ENCODE measurements at places on chromosomes 1 and 21.

- no peak for DNase-seq
Measured at GRCh38 chr1:8674481-8674880, 143.0 kb downstream of the RERE start.

- DNase-seq, result no peak
Measured at GRCh38 chr1:27258598-27258997, 24.2 kb downstream of the WDTC1 start.

- peak; percentile 86 for DNase-seq
Measured at GRCh38 chr1:107139833-107140702, 771 bp upstream of the NTNG1 start.

DNA sequence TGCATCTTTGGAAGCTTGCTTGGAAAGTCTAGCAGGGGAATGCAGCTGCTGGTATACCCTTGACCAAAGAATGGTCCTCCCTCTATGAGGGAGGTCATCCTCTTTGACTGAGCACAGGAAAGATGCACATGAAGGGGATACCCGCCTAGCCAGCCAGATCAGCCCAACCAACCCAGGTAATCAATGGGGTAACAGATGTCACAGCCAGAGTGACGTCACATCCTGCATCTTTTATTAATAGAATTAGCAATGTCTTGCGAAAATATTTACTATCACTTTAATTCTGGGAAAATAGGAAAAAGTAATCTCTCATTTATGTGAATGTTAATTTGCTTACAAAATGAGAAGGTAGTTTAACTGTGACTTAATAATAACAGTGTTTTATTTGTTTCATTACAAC lies 25.6 kb upstream of the PTBP2 start:
- DNase-seq, result no peak

DNA sequence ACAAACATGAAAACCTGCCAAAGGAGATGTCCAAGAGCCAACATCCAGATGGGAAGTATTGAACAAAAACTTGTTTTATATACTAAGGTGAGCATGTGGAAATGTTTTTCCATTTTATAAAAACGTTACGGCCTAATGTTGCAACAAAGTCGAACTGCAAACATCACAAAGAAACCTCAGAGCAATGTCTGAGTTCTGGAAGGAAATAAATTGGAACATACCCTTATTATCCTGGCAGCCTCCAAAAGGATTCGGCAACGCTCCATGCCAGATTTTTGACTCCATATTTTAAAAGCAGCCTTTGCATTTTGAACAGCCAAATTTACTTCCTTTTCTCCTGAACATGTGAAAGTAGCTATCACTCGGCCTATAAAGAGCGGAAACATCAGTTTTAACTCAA lies 3.3 kb downstream of the ALDH9A1 start:
- DNase-seq, result no peak

- peak; percentile 46 for DNase-seq
Measured at GRCh38 chr1:202501281-202501680, 152.8 kb downstream of the PPP1R12B start.

DNA sequence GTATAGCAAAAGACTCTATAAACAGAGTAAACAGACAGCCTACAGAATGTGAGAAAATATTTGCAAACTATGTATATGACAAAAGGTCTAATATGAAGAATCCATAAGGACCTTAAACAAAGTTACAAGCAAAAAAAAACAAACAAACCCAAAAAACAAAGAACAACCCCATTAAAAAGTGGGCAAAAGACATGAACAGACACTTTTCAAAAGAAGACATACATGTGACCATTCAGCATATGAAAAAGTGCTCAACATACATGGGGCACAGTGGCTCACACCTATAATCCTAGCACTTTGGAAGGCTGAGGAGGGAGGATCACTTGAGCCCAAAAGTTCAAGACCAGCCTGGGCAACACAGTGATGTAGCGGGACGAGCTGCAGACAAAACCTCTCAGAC lies 17.9 kb upstream of the OR2B11 start:
- no peak for DNase-seq

DNA sequence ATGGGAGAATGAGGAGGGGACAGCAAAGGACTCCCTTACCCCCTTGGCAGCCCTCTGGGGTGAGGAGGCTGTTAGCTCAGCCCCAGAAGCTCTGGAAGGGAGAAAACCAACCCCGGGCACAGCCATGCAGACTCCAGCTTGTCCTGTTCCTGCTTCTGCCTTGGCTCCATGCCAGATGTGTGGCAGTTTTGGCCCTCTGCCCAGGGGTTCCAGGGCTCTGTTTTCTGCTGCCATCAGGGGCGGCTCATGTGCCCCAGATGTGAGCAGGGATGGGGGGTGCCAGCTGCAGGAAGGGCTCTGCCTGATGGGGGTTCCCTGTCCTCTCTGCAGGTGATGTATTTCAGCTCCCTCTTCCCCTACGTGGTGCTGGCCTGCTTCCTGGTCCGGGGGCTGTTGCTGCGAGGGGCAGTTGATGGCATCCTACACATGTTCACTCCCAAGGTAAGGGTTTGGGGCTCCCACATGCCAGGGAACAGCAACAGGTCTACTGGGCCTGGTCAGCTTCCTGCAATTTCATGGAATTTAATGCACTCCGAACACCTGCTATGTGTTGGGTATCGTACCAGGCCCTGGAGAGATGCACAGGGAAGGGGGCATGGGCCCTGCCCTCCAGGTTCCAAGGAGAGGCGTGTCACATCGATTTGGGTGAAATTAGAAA lies 26.1 kb downstream of the SLC6A17 start:
- DNase-seq, result no peak

DNA sequence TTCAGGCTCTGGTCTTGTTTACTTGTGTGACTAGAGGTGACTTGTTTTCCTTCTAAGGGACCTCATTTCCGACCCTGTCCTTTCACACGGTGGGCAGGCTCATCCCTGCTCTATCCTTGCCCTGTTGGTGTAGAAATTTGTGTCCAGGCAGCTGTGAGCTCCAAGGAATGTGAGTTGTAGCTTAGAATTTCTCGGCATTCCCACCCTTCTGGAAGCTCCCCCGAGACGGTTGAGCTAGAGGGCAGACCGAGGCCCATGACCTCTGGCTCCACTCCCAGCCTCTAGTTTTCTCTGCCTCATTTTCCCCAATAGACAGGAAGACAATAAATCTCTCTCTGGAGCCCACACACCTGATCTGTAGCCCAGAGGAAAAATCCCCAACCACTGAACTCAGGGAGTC lies 100.9 kb downstream of the NAV1 start:
- DNase-seq, result no peak

- peak; percentile 32 for DNase-seq
Measured at GRCh38 chr1:154755858-154756730, 114.0 kb downstream of the KCNN3 start.

- peak; percentile 88 for DNase-seq
Measured at GRCh38 chr1:204213668-204214662, at the start of gene GOLT1A. Gene GOLT1A, minus strand, starts transcription at chr1:204213988. Its CDS starts 82 bp downstream, at chr1:204213906.

GRCh38 chr1:52613636-52614373 lies 11.6 kb downstream of the GPX7 start:
- no peak for DNase-seq

DNA sequence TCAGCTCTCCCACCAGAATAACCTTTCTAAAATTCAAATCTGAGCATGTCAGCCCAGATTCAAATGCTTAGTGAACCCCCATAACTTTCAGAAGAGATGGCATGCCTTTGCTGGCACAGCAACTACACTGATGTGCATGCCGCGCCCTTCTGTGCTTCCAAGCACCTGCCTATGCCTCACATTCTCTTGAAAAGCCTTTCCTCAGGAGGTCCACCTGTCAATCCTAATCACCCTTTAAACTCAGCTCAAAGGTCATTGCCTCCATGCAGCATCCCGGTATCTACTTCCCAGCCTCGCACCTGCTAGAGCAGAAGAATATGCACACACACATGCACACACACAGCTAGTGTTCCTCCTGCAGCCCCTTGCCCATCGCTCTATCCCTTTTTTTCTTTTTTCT lies 5.2 kb upstream of the S100A2 start:
- DNase-seq, result no peak

GRCh38 chr1:119000371-119001180 lies 12.4 kb upstream of the TBX15 start:
- DNase-seq, result no peak

GRCh38 chr1:79040424-79041082 lies 34.0 kb upstream of the ADGRL4 start:
- DNase-seq, result no peak

- DNase-seq, result no peak
Measured at GRCh38 chr1:152946248-152946647, 758 bp upstream of the SPRR5 start.

DNA sequence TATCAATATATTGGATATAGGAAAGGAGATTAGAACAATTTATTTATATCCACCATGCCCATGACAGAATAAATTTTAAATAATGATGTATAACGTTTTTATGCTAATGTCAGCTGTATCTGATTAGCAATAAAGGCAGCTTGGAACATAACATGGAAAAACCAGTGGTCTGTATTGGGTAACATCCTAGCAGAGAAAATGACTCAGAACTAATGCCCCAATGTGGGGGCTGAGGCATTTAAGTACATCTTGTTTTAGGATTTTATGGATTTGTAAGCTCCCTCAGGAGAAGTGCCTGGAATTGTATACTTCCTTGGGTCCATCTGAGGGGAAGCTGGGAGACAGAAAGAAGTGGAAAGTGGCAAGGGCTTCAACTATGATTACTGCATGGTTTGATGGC lies 82.3 kb downstream of the HMCN1 start:
- DNase-seq, result peak; percentile 18

- no peak for DNase-seq
Measured at GRCh38 chr1:31745946-31746670, 18.0 kb downstream of the ADGRB2 start.

- no peak for DNase-seq
Measured at GRCh38 chr1:12065872-12066271, 2.8 kb downstream of the TNFRSF8 start.

- no peak for DNase-seq
Measured at GRCh38 chr1:58802640-58803399, 19.0 kb upstream of the JUN start.

GRCh38 chr1:116990612-116991151 lies 10.9 kb upstream of the CD101 start:
- DNase-seq, result peak; percentile 98

GRCh38 chr1:215777370-215777925 lies 210.3 kb downstream of the KCTD3 start:
- peak; percentile 19 for DNase-seq

DNA sequence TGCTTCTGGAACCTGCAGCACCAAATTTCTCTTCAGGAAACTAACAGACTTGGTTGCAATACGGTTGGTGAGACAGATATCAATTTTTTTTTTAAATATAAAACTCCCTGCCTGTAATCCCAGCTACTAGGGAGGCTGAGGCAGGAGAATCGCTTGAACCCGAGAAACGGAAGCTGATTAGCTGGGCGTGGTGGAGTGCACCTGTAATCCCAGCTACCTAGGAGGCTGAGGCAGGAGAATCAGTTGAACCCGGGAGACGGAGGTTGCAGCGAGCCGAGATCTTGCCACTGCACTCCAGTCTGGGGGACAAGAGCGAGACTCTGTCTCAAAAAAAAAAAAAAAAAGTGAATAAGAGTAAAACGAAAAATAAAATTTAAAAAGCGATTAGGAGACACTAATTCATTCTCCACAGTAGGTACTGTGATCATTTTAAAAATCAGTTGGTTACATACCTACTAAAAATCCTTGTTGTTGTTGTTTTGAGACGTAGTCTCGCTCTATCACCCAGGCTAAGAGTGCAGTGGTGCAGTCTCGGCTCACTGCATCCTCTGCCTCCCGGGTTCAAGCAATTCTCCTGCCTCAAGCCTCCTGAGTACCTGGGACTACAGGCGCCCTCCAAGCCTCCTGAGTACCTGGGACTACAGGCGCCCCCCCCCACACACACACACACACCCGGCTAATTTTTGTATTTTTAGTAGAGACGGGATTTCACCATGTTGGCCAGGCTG lies 796 bp upstream of the RBM8A start:
- no peak for DNase-seq

DNA sequence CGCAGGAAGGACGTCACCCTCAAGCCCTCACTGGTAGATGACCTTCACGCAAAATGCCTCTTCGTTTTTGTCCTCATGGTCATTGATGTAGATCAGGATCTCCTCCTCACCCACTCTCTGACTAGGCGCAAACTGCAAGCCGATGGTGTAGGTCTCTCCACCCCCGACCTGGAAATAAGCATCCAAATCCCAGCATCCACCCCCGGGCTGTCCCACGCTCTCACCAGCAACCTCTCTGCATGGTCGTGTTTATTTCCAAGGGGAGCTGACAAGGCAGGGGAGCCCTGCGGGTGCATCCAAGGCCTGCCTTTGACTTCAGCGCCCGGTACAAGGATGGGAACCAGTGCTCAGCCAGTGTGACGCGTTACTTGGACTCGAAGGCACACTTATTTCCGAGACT lies 129.0 kb downstream of the NPHP4 start:
- DNase-seq, result no peak

DNA sequence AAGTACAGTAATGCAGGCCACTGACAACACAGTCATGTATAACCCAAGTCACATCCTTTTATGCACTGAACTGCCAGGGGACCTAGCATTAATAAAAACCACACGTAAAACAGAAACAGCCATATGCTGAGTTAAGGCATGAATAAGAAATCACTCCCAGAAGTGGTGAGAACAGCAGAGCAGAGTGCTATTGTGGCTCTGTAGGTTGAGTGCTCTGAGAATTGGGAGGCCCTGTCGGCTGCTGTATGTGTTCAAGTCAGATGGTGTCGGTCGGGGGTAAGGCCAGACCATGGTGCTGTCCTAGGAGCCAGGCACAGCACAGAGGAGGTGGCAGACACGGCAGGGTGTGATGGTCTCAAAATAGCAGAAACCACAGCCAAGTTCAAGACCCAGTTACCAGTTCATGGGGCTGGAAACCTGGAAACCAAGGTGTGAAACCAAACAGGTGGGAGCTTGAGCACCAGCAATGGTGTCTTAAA lies 126.6 kb upstream of the COA6 start:
- no peak for DNase-seq

- DNase-seq, result no peak
Measured at GRCh38 chr1:6075748-6076147, 30.1 kb downstream of the KCNAB2 start.

GRCh38 chr1:15229707-15230131 lies 17.3 kb upstream of the FHAD1 start:
- no peak for DNase-seq

DNA sequence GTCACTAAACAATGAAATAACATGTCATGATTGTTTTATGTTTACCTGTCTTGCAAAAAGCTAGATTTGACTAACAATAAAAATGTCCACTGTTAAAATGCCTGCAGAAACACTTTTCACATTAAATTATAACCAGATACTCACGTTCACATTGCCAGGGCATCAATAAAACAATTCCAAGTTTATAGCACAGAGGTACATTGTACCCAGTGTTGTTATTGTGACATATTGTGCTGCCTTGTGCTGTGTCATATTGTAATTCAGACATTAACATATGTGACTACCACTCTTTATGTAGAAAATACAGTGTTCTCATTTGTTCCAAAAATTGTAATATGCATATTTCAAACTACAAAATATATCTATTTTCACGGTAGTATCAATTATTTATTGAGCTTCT lies 766.1 kb downstream of the NCAM2 start:
- no peak for DNase-seq

- peak; percentile 90 for DNase-seq
Measured at GRCh38 chr1:100989306-100990077, 36.1 kb downstream of the DPH5 start.

Data from M059J (cell line).